Stimulated activated CD4-positive, alpha-beta T cell treated with anti-CD3 and anti-CD28 coated beads, Interleukin-1b, Interleukin-23, amount 100 ng/mL, for 24 hours (primary cell): ENCODE measurements at places on chromosomes 2 and 18.
A peak's percentile ranks its signal among the peaks of the same experiment; 100 is the strongest.

- DNase-seq, result peak; percentile 35
Observed at GRCh38 chr18:62585274-62586150, 62.7 kb downstream of the ZCCHC2 start.

DNA sequence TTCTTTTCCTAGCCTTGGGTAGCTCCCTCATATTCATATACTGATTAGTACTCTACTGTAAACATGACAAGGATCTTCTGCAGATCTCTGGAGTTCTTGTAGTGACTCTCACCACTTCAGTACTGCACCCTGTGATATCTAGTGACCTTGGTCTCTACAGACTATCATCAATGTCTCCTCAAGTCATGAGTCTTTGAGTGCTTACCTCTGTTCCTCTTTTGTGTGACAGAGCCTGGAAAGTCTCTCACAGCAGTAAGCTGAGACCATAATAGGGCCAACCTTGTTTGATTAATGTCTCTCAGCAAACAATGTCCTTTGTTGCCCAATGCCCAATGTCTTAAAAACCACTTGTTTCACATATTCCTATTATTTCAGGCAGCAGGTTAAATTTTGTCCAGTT lies 34.2 kb upstream of the BAZ2B start:
- DNase-seq, result no peak

- DNase-seq, result no peak
Observed at GRCh38 chr2:120678251-120678650, 57.4 kb upstream of the GLI2 start.

DNA sequence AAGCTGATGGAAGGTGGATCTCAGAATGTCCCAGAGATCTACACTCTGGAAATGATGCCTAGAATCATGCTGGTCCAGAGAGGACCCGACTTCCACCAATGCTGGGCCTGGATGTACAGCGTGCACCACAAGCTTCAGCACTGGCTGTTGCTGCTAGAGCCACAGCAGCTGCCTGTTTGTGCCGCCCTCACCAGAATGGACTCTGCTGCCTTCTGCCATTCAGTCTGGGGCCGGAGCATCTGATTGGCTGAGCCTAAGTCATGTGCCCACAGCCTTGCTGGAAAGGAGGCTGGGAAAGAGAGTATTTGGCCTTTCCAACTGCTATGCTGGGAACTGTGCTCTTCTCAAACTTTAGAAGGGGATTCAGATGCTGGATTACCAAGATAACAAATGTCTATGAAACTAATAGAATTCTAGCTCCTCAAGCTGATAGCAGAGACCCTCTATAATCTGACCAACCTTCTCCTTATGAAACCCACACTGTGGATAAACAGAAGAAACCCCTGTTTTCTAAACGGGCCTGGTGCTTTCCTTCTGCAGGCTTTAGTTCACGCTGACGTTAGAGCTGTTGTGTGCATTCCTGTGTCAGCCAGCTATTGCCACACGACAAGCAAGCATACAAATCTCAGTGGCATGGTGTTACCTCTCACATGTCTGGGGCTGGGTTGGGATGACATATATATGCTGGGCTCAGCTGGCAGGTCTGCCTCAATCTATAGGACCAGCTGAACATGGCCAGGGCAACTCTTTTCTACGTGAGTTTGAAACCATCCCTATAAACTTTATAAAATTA lies 4.1 kb upstream of the LOXHD1 start:
- DNase-seq, result no peak

DNA sequence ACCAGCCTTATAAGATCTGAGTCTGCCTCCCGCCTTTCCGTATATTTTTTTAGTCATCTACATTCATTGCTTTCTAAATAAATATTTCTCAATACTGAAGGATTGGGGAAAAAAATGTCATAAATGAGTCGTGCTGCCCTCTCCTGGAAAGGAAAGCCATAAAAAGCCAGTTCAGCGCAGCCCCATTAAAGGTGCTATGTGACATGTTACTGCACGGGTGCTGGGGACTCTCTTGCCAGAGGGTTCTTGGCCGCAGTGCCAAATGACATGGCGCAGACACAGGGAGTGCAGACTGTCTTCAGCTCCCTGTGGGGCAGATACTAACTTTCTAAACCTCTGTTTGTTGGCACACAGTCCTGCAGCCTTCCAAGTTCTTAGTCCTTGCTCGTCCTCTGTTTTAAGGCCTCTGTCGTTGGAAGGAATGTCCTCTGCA lies 53.7 kb upstream of the MAP3K20 start:
- no peak for DNase-seq

DNA sequence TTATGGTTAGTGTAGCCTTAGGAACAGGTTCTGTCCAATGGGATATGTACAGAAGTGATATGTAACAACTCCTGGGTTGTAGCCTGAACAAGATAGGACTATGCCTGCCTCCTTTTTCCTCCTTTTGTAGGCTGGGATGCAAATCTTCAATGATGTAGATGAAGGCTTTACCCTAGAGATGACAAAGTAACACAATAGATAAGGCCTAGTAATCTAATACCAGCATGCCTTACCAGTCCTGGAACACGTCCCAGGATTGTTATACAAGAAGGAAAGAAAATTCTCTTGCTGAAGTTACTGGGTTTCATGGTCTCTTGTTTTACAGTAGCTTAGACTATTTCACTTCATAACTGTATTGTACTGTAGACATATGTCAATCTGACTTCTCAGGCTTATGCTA lies 192.1 kb downstream of the OTX1 start:
- no peak for DNase-seq

DNA sequence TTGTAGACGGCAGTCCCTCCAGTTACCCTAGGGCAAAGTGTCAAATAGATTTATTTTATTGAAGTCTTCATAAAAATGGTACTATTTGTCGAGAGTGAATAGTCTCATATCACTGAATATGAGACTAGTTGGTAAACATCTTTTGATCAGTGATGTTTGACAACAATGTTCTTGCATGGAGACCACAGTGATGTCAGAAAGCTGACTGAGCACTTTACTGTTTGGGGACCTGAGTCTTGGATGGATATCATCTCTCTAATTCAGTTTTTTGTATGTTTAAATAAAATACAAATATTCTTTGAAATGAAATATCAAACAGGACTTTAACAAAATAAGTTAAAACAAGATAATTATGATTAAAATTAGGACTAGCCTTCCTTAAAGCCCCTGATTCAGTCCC lies 1315.4 kb upstream of the NRXN1 start:
- DNase-seq, result no peak

DNA sequence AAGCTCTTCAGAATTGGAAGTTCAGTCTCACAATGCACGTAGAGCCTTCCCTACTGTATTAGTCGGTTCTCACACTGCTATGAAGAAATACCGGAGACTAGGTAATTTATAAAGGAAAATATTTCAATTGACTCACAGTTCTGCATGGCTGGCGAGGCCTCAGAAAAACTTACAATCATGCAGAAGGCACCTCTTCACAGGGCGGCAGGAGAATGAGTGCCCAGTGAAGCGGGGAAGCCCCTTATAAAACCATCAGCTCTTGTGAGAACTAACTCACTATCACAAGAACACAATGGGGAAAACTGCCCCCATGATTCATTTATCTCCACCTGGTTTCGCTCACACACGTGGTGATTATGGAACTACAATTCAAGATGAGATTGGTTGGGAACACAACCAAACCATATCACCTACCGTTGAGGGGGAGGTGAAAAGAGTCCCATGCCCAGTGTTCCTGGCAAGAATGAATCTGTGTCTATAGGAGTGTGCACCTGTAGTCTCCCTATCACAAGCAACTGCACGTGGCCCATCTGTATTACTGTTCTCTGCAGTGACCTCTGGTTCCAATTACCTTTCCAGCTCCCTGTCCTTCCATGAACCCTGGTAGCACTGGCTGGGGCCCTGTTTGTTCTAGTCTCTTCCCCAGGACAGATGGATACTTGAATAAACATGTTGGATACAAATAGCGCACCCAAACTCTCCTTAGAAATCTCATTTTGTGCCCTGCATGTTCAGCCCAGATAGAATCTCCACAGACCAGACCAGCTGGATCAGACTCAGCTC lies 44.4 kb upstream of the ATL2 start:
- no peak for DNase-seq

- no peak for DNase-seq
Observed at GRCh38 chr2:62941413-62941812, 109.2 kb upstream of the OTX1 start.

GRCh38 chr2:9112079-9112721 lies 94.4 kb upstream of the ASAP2 start:
- no peak for DNase-seq

DNA sequence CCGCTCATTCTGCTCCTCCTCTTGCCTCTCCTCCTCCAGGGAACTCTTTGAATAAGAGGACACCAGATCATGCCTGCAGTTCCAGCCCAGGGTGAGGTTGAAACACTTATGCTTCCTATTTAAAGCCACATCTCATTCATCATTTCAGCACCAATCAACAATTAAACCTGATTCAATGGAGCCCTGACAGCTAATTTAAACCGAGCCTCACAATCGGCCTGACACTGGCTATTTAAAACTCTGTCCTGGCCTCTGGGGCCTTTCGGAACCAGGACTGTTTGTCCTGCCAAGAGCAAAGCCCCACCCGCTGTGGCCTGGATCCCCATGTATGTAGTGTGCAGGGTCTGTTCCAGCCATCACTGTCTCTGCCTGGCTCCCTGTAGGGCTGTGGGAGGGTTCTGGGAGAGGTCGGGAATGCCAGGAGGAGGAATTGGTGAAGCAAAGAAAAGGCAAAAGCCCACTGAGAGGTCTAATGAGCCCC lies 97.4 kb downstream of the MCFD2 start:
- DNase-seq, result no peak

- no peak for DNase-seq
Observed at GRCh38 chr2:144152817-144153271, 367.1 kb downstream of the ZEB2 start.

DNA sequence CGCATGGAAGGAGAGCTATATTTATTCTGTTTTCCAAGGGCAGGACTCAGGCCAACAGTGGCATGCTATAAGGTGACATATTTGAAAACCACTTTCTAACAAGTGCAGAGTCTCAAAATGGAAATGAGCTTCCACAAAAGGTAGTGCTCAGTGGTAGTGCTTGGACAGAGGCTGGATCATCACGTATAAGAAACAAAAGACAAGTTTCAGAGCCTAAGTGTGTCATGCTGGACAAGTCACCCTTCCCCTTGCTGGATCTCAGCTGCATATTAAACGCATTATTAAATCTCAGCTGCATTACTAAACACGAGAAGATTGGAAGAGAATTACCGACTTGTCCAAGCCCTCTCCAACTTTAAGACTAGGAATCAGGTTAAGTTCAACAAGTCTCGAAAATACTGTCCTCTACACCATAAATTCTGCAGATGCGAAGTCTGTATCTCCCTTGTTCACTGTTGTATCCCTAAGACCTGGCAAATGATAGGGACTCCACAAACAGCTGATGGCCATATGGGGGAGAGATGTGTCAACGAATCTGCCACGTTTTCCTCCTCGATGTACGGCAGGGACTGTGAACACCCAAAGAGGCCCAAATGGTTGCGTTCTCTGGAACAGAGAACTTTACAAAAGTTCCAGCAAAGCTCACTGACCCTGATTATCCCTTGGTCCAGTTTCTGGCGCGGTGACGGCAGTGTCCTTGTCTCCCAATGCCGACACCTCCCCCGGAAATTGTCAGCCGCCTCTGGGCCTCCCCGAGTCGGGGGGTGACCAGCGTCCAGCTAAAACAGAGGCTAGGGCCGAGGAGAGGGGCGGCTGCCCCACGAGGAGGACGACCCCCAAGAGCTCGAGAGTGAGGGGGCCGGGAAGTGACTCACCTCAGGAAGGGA lies 611 bp downstream of the NOL10 start:
- DNase-seq, result no peak

DNA sequence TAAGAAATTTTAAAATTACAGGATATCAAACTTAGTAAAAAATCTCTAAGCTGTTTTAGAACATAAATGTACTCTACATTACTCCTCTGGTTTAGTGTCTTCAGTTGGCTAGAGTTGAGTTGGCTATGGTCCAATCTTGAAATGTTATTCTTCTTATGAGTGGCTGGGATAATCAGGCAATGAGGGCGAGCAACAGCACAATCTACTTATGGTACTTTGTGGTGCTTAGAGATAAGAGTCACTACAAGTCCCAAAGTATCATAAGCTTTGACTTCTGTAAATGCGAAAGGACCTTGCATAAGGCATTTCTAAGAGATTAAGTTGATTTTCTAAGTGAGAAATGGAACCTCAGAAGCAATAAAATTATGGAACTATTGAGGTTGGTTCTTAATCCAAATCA lies 361.7 kb downstream of the GPD2 start:
- DNase-seq, result no peak

GRCh38 chr18:77679869-77680268 lies 430.2 kb downstream of the GALR1 start:
- DNase-seq, result no peak

GRCh38 chr2:1967242-1968208 lies 223.2 kb upstream of the PXDN start:
- DNase-seq, result no peak

- DNase-seq, result no peak
Observed at GRCh38 chr2:206002440-206002839, 83.5 kb downstream of the INO80D start.

DNA sequence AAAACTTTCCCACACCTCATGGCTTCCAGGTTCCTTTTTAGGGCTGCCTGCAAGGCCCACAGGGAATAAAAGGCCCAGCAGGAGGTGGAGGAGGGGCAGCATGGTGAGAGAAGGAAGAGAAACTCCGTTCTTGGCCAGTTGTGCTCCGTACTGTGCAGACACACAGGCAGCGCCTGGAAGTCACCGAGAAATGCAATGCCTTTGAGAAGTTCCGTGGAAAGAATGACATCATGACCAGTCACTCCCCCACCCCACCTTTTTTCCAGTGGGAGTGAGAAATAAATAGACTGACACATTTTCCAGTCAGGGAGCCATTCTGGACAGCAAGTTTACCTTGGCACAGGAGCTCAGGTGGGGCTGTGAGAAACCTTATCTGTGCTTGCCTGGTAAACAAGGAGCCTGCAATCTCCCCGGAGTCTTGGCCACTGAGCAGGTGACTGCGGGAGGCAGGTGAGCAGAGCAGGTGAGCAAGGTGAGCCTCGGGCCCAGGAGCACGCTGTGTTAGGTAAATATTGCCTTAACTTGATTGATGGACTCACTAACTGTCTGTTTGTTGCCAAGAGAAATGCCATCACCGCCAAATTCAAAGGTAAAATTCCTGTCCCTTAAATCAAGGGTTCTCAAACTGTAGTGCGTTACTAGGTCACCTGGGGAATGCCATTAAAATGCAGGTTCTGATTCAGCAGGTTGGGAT lies 13.5 kb upstream of the LBH start:
- no peak for DNase-seq

GRCh38 chr2:64661741-64662169 lies 8.0 kb upstream of the SERTAD2 start:
- no peak for DNase-seq

GRCh38 chr18:8601277-8602032 lies 7.8 kb upstream of the RAB12 start:
- DNase-seq, result no peak
